ENCODE measurements at places on chromosomes 4 and X.

DNA sequence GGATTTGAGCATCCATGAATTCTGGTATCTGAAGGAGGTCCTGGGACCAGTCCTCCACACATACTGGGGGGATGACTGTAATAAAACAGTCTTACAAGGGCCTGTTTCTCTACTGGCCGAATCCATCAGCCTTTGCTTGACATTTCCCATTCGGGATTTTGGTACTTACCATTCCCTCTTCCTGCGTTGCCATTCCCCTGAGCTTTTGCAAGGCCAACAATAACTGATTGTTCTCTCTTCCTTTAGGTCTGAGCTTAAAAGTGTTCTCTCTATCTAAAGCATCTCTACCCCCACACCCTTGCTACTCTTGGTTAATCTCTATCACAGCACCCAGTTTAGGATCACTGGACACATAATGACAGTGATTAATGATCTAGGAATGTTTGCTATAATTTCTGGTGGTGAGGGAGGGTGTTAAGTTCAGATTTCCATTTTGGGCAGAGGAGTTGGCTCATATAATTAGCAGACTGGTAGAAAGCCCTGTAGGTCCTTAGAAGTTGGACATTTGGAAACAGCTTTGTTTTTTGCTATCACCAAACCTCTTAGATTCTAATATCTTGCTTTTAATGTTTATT lies 29.4 kb downstream of the TMA16 start:
- no peak for DNase-seq

- DNase-seq = no peak
Observed at GRCh38 chr4:177726111-177726510, 283.9 kb upstream of the AGA start.

GRCh38 chr4:114535725-114536124 lies 62.9 kb upstream of the UGT8 start:
- no peak for DNase-seq

GRCh38 chr4:62591756-62592155 lies 1391.6 kb downstream of the ADGRL3 start:
- no peak for DNase-seq

DNA sequence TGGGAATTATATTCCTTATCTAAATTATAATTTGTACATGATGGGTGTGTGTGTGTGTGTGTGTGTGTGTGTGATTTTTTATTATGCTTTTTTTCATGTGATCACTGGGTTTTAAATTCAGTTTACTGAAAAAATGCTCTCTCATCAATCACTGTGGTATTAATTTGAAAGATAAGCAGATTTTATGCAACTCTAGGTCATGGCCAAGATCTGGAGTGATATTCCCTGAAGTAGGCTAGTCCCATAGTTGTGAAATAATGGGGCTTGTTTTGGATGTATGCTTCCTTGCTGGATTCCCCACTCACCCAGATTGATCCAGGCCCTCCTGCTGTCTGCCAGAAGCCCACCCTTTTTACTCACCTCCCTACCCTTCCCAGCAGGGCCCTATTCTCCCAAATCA lies 22.0 kb upstream of the PGRMC2 start:
- DNase-seq = no peak

DNA sequence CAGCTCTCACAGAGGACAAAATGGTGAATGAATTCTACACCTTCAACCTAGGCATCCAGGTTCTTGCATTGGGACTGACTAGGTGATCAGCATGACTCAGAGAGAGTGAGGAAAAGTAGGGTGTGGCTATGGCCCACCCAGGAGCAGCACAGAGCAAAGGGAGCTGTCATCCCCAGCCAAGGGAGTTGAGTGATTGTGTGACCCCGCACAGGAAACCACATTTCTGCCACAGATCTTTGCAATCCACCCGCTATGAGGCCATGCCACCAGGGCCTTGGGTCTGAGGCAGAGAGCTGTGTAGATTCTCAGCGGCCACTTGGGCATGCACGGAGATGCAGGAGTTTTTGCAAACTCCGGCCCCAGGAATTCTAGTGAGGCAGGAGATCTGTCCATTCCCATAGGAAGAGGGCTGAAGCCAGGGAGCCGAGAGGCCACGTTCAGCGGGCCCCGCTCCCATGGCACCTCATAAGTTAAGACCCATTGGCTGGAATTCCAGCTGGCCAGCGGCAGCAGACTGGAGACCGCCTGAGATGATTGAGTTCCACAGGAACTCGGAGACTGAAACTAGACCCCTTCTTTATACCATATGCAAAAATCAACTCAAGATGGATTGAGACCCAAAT lies 75.9 kb downstream of the NAA11 start:
- no peak for DNase-seq

DNA sequence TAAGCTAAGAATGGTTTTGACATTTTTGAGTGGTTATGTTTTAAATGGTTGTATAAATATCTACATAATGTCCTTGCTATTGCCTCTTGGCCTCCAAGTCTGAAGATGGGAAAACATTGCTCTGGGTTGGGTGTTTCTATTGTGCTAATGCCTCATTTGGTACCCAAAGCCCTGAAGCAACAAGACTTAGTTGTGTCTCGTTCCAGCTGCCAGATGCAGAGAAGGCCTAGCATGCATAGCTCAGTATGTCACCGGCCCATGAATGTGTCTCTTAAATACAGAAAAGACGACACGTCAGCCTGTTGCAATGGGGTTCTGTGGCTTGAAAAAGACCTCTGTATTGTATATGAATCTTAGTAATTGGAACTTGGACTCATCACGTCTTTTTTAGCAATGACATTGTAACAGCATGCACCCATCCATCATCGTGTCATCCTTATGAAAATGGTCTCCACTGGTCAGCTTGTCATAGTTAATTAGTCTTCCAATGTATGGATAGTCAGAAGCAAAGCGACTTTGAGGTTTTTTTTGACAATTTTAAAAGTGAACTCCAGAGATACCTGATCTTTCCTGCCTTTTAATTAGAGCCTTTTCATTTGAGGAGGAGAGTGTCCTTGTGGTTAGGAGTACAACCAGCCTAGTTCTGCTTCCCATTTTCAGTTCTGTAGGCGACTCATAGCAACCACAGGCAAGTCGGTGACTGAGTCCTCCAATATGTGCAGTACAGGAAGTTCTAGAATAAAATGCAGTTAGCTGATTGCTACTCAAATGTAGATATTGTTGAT lies 126.4 kb upstream of the GATB start:
- no peak for DNase-seq

DNA sequence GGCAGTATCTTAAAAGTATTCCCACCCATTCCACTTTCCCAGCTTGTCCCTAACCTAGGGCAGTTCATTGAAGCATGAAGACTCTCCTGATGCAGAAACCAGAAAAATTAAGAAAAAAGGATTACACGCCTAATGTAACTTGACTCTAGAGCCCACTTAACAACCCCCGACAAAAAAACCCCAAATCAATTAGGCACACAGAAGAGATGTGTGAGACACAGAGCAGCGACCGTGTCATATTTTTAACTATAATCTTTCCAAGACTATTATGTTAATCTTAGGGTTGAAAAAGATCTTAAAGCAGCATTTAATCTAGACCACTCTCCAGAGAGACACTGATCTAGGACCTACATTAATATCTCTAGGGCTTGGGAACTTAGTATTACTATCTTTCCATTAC lies 1.3 kb downstream of the YTHDC1 start:
- no peak for DNase-seq

Measured in fibroblast of skin of left quadriceps (primary cell).